ENCODE measurements at places on chromosomes 5 and 9.
A peak's percentile ranks its signal among the peaks of the same experiment; 100 is the strongest.

DNA sequence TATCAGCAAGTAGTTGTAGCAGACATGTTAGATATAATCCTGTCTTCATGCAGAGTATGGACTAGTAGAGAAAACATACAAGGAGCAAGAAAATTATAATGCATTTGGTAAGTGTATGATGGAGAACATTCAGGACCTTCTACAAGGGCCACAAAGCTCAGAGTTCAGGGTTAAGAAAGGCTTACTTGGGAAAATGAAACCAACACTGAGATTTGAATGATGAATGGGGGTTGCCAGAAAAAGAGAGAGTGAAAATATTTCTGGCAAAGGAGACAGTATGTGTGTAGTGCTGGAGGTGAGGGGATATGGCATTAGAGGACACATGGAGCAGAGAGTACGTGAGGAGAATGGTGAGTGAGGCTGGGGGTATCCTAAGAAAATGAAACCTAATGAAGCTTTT, 169.8 kb upstream of the STK32A start:
- DNase-seq = no peak

DNA sequence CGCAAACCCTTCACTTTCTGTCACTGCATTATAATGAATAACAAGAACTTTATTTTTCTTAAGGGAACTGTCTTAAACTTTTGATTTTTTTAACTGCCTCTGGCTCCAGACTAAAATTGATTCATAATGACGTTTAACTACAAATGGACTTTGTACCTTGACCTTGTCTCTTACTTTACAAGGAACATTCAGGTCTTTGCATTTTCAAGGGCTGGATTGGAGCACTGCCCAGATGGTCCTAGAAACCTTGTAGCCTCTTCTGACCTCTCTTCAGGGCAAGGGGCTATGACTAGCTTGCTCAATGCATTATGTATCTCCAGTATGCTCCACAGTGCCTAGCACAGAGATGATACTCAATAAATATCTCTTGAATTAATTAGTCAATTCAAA, 612.6 kb upstream of the CLINT1 start:
- no peak for DNase-seq

- DNase-seq = peak; percentile 60
These were observed 74.2 kb downstream of the SHB start for GRCh38 chr9:37994639-37995347.

GRCh38 chr5:39569857-39570256, 145.1 kb upstream of the DAB2 start:
- DNase-seq = no peak

- no peak for DNase-seq
These were observed 189.5 kb downstream of the ADAMTS6 start for GRCh38 chr5:65292196-65292595.

DNA sequence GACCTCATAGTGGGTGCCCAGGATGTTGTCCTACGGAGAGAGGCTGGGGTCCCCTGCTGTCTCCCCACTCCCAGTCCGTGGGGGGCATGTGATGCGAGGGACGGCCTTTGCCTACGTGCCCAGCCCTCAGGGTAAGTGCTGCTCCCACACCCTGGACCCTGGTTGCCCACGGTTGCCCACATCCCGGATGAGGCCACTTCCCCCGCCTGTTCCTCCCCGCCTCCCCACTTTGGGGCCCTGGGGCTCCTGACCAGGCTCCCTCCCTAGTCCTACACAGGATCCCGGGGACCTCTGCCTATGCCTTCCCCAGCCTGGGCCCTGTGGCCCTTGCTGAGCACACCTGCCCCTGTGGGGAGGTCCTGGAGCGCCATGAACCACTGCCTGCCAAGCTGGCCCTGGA, 1.5 kb downstream of the SLC34A1 start:
- DNase-seq = no peak

GRCh38 chr5:13591621-13592020, 352.9 kb downstream of the DNAH5 start:
- no peak for DNase-seq

DNA sequence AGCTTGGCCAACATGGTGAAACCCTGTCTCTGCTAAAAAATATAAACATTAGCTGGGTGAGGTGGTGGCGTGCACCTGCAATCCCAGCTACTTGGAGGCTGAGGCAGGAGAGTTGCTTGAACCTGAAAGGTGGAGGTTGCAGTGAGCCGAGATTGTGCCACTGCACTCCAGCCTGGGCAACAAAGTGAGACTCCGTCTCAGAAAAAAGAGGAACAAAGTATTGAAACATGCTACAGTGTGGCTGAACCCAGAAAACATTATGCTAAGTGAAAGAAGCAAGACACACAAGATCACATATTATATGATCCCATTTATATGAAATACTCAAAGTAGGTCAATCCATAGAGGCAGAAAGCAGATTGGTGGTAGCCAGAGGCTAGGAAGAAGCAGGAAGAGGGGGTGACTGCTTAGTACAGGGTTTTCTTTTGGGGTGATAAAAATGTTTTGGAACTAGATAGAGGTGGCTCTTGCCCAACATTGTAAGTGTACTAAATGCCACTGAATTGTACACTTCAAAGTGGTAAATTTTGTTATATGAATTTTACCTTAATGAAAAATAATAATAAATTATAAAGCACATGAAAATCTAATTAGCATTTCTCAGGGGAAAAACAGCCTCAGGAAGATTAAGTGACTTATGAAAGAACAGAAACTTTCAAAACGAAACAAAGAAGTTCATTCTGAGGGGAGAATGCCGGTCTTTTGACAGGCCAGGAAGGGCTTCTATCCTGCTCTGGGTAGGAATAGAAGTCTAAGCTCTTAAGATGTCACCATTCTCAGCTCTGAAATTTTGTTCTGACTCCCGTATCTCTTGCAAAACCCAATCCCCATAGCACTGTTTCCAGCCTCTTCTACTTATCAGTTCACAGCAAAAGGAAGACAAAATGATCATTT, 161.1 kb upstream of the TBCA start:
- no peak for DNase-seq

- no peak for DNase-seq
These were observed 183.9 kb upstream of the SH3GL2 start for GRCh38 chr9:17394881-17395510.

DNA sequence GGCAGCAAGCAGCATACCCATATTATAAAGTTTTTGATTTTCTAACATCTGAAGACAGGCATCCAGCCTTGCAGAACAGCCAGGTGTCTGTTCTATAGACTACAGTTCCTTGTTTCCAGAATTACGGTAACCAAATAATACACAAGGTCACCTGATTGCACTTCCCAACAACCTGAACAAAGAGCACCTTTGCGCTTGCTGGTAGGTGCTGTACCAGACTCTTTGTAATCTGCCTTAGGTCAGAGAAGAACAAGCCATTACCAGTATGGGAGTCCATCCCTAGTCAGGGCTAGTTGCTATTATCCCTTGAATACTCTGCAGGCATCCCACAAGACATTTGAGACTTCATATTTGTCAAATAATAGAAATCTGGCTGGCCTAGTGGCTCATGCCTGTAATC, 256.2 kb downstream of the ARRDC3 start:
- DNase-seq = no peak

DNA sequence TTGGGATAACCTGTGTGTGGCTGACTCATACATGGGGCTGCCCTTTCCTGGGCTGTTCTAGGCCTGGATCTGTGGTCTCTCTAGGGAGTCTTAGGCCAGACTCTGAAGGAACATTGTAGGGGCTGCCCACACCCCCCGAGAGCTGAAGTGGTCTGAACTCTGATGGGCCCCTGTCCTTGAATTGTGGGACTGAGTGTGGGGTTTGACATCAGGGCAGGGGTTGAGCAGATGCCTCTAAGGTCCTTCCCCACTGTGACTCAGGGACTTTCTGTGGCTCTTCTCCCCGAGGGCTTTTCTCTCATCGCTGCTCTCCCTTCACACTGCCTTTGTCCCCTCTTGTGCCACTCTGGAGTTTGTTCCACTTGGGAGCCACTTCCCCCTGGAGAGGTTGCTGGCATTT, 215.0 kb downstream of the MELK start:
- DNase-seq = no peak

GRCh38 chr5:158770506-158770905, 329.2 kb downstream of the EBF1 start:
- DNase-seq = no peak

- no peak for DNase-seq
These were observed 29.5 kb downstream of the DMAC1 start for GRCh38 chr9:7770111-7770510.

DNA sequence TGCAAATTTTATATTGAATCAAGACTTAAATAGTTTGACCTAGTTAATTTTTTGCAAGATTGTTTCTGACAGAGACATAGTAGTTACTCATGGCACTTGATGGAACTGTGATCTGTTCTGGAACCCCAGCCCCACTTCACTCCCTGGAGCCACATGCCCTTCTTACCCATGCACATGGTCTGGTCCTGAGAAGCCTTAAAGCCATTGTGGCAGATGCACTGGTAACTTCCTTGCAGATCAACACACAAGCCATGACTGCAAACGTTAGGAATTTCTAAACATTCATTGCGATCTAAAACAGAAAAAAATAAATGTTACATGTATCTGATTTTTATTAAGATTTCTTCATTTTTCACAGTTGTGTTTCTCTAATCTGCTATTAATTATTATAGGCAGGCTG, 221.2 kb downstream of the SLC12A2 start:
- DNase-seq = no peak

Measured in stimulated activated CD4-positive, alpha-beta T cell treated with anti-CD3 and anti-CD28 coated beads, Interleukin-15, amount 100 ng/mL, for 24 hours (primary cell).